ENCODE measurements at places on chromosomes 7 and 10. TPM values are rescaled to one million over a fixed set of nuclear protein-coding genes. Genes with fewer than 3 reads are reported as not detected.

- DNase-seq, result no peak
Measured at GRCh38 chr7:44767912-44768627, 19.4 kb downstream of the ZMIZ2 start.

DNA sequence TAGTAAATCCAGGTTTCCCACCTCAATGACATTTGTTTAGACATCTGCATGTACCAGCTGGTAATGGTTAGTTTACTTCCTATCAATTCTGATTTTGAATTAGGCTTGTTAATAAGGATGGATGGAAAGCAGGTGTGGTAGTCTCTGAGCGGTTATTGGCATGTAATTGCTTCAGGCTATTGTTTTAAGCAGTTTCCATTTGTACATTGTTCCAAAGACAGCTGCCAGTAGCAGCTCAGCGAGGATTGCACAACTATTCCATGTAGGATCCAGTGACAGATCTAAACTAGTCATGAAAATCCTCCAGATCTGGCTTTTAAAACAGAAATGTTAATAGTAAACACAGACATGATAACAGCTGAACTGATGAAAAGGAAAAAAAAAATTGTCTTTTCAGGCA, 436.0 kb upstream of the ADARB2 start:
- DNase-seq, result no peak

- DNase-seq, result no peak
Measured at GRCh38 chr7:24729365-24730017, 27.8 kb downstream of the GSDME start.

DNA sequence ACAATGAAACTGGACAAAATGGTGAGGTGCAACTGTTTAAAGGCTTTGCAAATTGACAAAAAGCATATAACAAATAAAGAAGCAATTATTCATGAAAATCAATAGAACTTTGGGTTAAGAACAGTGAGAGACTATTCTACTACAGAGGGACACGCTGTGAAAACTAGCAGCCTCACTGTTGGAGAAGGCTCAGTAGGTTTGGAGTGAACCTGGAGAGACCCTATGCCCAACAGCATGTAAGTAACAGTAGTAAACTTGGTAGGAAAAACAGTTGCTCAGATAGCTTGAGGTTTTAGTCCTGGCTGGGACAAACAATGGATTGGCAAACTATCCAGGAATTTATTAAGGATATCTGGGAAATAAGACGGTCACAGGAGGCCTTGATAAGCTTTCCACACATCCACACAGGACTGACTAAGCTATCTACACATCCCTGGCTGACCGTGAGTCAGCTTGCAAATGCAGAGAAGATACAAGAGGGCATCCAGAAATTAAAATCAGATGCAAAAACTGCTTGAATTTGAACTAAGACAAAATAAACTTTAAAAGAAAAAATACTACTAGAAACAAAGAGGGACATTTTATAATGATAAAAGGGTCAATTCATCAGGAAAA, 15.9 kb downstream of the FAM149B1 start:
- DNase-seq, result no peak

DNA sequence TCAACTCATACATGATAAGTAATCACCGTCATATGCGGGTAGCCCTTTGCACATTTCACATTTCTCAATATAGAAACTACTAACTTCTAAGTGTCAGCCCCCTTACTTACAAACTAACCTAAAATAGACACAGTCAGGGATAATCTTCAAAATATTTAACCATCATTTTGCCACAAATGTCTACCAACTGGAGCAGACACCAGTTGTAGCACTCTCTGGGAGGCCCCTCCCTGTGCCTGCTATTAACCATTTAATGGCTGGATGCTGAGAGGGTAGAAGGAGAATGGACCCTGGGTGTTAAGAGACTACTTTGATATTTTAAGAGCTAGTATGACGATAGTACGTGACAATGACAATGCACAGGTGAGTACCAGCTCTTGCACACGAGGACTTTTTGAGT, 116.4 kb downstream of the SORBS1 start:
- no peak for DNase-seq

DNA sequence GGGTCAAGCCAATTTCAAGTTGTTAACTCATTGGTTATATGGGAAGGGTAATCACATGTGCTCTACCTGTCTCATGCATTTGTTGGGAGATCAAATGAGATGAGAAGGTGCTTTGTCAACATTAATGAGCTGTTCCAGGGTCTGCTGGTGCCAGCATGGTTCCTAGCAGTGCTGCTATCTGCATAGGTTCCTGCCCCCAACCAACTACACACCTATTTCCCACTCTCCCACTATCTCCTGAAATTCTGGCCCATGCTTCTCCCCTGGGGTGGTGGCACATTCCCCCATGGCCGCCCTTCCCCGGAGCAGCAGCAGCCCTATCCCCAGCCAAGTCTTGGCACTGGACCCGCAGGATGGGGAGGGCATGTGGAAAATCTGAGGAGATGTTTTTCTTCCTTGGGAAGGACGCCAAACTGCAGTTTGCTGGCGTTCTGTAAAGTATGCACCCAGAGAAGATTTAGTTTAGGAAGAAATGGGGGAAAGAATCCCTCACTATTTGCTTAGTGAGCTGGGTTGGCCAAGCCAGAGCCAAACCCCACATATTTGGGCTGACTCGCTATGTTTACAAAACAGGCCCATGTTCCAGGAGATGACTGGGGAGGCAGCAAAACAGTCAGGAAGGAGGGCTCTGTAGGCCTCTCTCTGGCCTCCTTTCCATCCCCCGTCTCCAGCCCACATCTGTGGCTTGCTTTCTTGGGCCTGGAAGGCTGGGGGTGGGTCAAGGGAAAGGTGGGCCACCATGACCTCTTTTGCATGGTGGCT, 42.5 kb downstream of the PPP1R3C start:
- DNase-seq, result no peak

- no peak for DNase-seq
Measured at GRCh38 chr10:43594944-43595589, 11.2 kb upstream of the ZNF485 start.

Gene ITGB8
- 47.6 TPM for polyA plus RNA-seq

Gene PRF1
- 0.32 TPM for polyA plus RNA-seq

Gene UNCX
- 7.3 TPM for polyA plus RNA-seq

Data from left renal pelvis (tissue), 4 donors.